ENCODE measurements at places on chromosomes 3 and 15.
A peak's percentile ranks its signal among the peaks of the same experiment; 100 is the strongest.

DNA sequence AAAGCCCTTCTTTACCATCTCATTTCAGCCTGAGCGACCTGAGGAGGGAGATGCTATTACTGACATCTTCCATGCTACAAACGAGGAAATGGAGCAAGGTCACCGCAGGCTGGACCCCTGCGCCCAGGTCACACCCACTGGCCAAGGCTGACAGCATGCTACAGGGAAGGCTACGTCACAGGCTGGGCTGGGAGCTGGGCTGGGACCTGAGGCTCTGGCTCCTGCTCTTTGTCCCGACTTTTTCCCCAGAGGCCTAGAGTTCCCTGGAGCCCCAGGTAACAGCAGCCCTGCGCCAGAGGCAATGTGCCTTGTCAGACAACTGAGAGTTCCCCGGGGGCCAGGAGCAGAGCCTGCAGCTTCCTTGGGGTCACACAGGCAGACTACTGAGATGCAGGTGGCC lies 87.2 kb downstream of the IQSEC1 start:
- DNase-seq = peak; percentile 37

- DNase-seq = peak; percentile 71
These were observed 39.3 kb downstream of the C2CD4B start for GRCh38 chr15:62125773-62126172.

DNA sequence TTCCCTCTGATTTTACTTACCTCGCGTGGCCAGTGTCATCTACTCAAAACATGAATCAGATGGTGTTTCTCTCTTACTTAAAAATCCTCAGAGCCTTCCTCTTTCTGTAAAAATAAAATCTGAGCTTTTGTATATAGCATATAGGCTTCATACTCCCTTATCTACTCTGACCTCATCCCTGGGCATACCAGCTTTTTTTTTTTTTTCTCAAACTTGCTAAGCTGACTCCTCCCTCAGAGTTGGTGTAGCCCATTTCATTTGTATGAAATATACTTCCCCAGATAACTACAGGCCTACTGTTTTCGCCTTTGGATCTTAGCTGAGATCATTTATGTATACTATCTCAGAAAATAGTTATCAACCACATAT lies 648.9 kb upstream of the ALCAM start:
- DNase-seq = no peak

GRCh38 chr15:59691194-59691805 lies 2.2 kb upstream of the BNIP2 start:
- peak; percentile 66 for DNase-seq

- DNase-seq = no peak
These were observed 130.6 kb downstream of the SMAD6 start for GRCh38 chr15:66832664-66833063.

- DNase-seq = no peak
These were observed 147.8 kb downstream of the SHOX2 start for GRCh38 chr3:157958457-157958856.

- no peak for DNase-seq
These were observed 207.6 kb downstream of the STAG1 start for GRCh38 chr3:136544532-136544931.

DNA sequence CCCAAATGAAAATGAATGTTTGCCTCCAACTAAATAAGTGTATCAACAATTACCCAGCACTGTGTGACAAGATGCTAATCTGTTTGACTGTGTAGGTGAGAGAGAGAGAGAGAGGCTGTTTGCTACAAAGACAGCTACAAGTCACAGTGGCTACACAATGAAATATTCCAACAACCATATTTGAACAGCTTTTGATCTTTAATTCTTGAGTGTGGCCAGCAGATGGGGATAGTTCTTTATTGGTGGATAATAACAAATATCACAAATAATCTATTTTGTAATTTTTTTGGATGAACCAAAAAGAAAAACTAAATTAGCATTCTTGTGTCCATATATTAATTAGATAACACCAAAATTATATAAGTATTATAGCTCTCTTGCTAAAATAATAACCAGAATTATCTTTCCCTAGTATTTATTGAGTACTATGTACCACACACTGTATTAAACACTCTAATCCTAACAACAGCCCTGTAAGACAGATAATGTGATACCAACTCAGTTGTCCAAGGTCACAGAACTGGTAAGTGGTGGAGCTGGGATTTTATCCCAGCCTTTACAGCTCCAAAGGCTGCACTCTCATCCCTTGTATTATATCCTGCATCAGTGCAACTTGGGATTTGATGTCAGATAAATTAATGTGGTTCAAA lies 61.9 kb upstream of the C3orf80 start:
- peak; percentile 36 for DNase-seq

DNA sequence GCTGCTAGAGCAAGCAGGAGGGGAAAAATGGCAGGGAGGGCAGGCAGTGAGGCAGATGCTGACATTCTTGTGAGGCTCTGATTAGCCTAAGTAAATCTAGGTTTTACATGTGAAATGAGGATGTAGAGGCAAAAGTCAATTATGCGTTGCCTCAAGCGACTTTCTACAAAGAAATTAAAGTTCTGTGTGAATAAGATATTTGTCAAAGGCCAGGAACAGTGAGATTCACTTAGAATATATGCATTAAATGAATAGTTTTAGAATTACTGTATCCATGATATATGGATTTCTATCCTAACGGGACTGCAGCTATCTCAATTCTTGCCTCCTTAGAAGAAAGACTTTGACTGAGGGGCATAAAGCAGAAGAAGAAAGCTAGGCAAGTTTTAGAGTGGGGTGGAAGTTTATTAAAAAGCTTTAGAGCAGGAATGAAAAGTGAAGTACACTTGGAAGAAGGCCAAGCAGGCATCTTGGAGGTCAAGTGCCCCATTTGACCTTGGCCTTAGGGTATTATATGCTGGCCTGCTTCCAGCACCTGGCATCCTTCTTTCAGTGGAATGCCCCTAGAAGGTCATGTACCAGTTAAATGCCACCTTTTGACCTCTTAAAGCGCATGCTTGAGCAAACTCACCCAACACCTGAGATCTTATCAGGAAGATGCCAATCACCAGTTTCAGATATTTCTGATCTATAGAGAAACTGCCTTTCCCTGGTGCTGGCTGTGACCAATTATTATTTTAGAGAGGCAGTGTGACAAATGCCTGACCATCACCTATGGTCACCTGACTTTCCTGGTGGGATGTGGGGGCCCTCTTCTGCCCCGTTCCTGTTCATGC lies 38.2 kb downstream of the OSTN start:
- no peak for DNase-seq

GRCh38 chr15:31347067-31347975 lies 20.7 kb downstream of the KLF13 start:
- DNase-seq = no peak

- DNase-seq = no peak
These were observed 7.2 kb upstream of the SOX2 start for GRCh38 chr3:181704421-181705085.

DNA sequence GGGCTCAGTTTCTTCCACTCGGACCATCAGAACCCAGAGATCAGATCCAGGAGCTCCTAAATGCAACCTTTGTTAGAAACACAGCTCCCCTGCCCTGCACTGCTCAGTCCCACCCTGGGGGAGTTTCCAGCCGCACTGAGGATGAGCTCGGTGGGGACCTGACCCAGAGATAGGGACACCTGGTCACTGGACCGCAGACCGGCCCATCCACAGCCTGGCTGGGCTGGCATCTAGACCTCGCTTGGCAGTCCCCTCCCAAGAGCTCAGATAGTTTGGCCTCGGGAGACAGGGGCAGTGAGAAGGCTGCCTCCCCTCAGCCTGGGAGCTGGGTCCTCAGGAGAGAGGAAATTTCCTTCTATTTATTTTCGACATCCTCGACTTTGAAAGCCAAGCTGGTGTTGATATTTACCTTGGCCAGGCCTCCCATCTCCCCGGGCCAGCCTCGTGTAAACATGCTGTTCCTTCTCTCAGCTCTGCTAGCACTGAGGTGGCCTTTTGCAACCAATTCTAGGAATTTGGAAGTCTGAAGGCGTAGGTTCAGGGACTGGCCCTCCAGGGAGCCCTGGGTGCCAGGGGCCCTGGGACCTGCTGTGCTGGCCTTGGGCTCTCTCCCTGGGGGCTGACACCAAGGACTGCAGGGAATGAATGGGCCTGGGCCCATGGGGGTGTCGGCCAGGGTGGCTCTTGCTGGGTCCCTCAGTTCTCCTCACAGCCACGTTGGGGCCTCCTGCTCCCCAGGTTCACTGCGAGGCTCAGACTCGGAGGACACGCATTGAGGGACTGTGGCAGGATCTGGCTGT lies 90.1 kb downstream of the VGLL4 start:
- no peak for DNase-seq

- DNase-seq = peak; percentile 96
These were observed 84.6 kb downstream of the CD47 start for GRCh38 chr3:108006077-108006771.

- no peak for DNase-seq
These were observed 264.4 kb downstream of the TIGIT start for GRCh38 chr3:114558271-114558670.

DNA sequence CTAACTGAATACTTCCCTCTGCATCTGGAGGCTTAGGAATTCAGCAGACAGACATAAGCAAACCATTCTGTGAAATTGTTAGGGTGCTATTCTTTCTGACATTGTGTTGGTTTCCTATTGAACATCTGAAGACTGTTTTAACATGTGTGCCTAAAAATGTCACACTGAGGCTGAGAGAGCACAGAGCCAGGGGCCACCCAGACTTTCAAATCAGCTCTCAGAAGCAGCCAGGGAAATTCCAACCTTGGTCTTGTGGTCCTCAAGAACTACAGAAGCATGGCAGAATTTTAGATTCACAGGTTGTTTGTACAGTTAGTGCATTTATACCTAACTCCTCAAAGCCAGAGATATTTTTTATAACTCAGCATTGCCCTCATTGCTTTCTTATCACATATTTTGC lies 929.2 kb upstream of the CFAP20DC start:
- DNase-seq = no peak

- no peak for DNase-seq
These were observed 22.7 kb downstream of the EBLN2 start for GRCh38 chr3:73084170-73084569.

- DNase-seq = no peak
These were observed 49.3 kb downstream of the FEM1B start for GRCh38 chr15:68326711-68327354.

- no peak for DNase-seq
These were observed 617.1 kb downstream of the NR2F2 start for GRCh38 chr15:96947296-96948229.

DNA sequence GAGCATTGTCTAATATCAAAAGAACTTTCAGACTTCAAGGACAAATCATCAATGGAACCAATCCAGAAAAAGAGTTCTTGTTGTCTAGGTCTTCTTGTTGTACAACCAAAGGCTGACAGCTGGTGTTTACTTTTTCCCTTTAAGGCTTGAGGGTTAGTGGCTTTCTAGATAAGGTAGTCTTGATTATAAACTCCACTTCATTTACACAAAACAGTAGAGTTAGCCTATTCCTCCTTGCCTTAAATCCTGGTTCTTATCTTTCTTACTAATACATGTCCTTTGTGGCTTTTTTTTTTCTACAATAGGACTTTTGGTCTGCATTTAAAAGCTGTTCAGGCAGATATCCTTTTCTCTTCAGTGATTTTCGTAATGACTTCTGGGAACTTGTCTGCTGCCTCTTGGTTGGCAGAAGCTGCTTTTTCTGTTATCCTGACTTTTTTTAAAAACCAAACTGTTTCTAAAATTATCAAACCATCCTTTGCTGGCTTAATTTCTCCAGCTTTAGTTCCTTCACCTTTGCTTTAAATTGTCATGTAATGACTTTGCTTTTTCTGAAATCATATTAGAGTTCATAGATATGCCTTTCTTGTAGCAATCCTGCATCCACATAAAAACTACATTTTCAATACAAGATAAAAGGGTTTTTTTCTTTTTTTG lies 44.8 kb downstream of the STRIT1 start:
- peak; percentile 2 for DNase-seq

DNA sequence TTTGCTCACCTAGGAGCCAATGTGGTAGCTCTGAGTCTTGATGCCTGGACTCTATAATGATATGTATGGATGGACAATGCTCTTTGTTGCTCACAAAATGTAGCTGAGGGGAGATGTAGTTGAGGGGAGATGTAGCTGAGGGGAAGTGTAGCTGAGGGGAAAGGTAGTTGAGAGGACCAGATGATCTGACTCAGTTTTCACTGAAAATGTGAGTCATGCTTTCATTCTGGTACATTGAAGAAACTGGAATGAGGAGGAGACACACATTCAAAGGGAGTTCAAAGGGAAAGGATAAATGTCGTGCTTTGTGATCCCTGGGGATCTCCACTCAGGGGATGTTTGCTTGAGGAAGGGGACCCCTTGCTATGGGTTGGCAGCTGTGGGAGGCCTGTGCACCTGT lies 302.9 kb upstream of the TRIM42 start:
- DNase-seq = no peak

GRCh38 chr3:184349563-184350470 lies 11.6 kb downstream of the CLCN2 start:
- DNase-seq = no peak

GRCh38 chr3:117567906-117568305 lies 858.3 kb downstream of the TUSC7 start:
- DNase-seq = no peak
